ENCODE measurements at places on chromosomes 4 and X.

GRCh38 chrX:69600182-69600581, 15.7 kb upstream of the EDA start:
- DNase-seq: no peak

DNA sequence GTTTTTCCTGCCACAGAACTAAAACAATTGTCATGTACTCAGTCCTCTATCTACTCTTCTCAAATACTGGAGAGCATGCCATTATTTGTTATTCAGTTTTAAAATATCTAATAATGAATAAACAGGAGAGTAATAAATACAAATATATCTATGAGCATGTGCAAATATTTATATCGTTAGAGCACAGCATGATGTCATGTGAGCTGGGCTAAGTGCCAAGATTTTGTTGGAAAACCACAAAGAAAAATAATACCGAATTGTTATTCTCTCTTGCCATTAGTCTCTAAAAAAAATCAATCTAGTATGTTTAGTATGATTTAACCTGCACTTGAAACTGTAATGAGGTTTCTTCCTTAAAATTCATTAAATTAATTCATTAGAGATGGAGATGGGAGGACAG, 97.3 kb downstream of the DDX60 start:
- DNase-seq: peak; percentile 86

DNA sequence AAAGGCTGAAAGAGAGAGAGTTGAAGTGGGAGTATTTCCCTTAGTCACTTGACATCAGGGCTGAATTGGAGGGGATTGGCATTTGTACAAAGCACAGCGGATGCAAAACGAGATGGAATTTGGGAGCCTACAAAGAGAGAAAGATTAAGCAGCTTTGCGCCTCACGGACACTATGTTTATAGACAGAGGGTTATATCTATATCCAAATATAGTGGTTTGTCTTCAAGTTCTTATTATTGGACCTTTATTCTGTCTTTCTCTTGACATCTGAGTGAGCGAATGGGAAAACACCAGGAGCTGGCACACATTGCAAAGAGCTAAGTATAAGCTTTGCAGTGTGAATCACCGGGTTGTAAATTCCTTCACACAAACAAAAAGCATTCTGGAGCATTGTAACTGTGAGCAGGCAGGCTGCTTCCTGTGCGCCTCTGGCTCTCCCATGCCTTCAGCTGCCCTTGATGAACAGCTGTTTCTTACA, 500.2 kb downstream of the STIM2 start:
- DNase-seq: peak; percentile 15

- DNase-seq: peak; percentile 13
These were observed 16.2 kb upstream of the LAMP2 start for GRCh38 chrX:120485315-120485637.

- no peak for DNase-seq
These were observed 384.4 kb downstream of the PCDH7 start for GRCh38 chr4:31104577-31104976.

GRCh38 chrX:2723286-2723879, 28.5 kb upstream of the XG start:
- DNase-seq: no peak

- peak; percentile 17 for DNase-seq
These were observed 38.6 kb downstream of the ALG13 start for GRCh38 chrX:111719426-111720210.

- peak; percentile 97 for DNase-seq
These were observed 180.7 kb upstream of the PGRMC2 start for GRCh38 chr4:128468123-128468989.

GRCh38 chr4:168129046-168129772, 36.9 kb downstream of the ANXA10 start:
- no peak for DNase-seq

Measured in choroid plexus epithelial cell (primary cell).